NCI-H460 (cell line): ENCODE measurements at places on chromosomes 6 and 20.

DNA sequence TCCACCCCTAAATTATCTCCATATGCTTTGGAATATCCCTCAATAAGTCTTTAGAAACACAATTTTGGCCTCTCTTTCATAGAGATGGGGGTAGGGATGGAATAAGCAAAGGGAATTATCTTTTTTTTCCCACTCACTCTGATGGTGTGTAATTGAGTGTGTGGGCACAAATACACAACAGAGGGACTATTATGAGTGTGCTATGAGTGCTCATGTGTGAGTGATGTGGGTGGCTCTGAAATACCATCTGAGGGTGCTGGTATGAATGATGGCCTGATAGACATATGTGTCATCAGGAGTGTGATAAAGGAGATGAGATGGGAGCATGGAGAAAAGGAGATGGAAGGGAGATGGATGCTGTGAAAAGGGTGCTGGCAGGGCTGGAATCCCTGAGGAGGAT is 35.6 kb downstream of the GSS start:
- no peak for DNase-seq

DNA sequence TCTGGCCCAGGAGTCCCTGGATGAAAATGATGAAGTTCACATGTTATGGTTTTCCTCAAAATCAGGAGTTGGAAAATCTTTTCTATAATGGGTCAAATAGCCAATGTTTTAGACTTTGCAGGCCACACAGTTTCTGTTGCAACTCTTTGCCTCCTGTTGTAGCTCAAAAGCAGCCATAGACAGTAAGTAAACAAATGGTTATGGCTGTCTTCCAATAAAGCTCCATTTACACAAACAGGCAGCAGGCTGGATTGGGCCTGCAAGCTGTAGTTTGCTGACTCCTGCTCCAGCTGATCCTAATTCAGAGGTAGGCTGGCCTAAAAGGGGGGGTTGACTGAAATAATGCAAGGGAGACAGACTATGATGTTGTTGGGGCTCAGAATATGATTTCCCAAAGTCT is 33.0 kb downstream of the METTL24 start:
- no peak for DNase-seq

GRCh38 chr20:33079259-33079658 is at the start of gene BPIFB4:
TSS of gene BPIFB4 (plus strand) at chr20:33079643. CDS start at chr20:33081527, 1,884 bp downstream.
- no peak for DNase-seq

GRCh38 chr6:123462152-123462551 is 174.6 kb downstream of the TRDN start:
- DNase-seq = no peak

GRCh38 chr20:49343246-49343645 is 65.4 kb upstream of the ZNFX1 start:
- no peak for DNase-seq

DNA sequence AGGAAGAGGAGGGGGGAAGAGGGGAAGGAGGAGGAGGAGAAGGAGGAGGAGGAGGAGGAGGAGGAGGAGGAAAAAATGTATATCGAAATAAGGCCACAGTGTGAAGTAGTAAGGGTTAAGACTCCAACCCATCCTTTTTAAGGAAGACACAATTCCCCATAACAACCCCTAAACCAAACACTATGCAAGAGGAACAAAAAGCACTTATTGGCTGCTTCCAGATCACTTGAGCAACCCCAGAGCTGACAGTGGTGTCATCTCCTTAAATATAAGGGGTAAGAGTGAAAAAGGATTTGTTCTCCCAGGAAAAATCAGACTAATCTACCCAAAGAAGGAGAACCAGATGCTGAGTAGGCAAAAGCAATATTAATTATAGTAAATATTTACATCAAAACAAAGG is 169.1 kb upstream of the SASH1 start:
- DNase-seq = no peak
